ENCODE measurements at places on chromosomes 6 and 20. TPM values are rescaled to one million over a fixed set of nuclear protein-coding genes. Genes with fewer than 3 reads are reported as not detected.

- no peak for DNase-seq
These were observed 104.7 kb downstream of the PRDM13 start for GRCh38 chr6:99711302-99711701.

DNA sequence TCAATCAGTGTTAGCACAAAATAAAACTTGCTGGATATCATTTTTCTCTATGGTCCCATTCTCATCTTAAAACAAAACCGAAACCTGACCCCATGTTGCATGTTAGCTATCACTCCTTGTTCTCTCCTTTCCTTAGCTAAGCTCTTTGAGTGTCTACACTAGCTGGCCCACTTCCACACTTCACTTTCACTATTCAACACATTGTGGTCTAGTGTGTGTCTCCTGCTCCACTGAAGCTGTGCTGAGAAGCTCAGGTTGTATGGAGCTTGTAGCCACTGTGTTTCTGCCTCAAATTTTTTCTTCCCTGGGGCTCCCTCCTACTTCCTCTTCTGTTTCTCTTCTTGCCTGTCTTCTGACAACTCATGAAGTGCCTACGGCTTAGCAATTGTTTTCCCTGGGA, 223.0 kb downstream of the NKAIN2 start:
- no peak for DNase-seq

DNA sequence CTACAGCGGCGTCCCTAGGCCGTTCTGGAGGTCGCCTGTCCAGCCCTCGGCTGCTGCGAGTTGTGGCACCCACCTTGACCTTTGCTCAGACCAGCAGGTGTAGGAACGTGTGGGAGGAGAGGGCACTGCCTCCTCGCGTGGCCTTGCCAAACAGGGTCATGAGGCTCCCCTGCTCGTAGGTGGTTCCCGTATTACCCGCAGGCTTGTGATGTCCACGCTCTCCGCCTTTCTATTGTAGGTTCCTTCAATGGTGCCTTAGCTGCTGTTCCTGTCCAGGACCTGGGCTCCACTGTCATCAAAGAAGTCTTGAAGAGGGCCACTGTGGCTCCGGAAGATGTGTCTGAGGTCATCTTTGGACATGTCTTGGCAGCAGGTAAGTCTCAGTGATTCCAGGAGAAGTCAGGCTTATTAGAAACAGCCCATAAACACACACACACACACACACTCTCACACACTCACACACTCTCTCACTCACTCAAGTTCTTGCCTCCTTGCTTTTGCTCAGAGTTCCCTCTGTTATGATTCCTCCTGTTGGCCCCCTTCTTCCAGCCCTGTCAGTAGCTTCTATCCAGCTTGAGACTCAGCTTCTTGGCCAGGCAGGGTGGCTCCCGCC, 942 bp downstream of the ACAT2 start:
- no peak for DNase-seq

DNA sequence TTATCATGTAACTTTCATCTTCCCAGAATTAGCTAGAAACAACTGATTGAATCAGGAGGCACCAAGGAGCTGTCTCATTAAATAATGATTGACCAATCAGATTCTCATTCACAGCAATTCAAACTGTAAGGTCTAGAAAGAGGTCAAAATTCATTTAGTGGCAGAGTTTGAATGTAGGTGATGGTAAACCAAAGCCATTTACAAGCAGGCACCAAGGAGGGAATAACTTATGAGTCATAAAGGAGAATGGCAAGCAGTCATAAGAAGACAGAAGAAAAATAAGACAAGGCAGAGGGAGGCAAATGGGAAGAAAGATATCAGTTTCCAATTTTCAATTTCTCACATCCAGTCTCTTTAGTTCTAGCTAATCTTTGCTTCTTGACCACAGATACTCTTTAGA, 52.9 kb upstream of the DEFB112 start:
- DNase-seq, result no peak

DNA sequence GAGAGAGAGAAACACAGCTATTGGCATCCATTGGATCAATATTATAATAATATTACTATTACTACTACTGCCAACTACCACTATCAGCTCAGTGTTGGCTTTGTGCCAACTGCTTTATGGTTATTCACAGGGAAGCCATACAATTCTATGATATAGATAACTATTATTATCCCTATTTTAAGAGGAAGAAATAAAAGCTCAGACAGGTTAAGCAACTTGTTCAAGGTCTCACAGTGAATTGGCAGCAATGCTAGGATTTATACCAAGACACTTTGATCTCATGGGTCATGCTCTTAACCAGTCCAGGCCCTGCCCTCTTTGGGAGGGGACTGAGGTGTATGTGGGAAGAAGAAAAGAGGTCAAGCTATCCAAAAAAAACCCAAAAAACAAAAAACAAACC, 82.0 kb upstream of the TRAF3IP2 start:
- no peak for DNase-seq

DNA sequence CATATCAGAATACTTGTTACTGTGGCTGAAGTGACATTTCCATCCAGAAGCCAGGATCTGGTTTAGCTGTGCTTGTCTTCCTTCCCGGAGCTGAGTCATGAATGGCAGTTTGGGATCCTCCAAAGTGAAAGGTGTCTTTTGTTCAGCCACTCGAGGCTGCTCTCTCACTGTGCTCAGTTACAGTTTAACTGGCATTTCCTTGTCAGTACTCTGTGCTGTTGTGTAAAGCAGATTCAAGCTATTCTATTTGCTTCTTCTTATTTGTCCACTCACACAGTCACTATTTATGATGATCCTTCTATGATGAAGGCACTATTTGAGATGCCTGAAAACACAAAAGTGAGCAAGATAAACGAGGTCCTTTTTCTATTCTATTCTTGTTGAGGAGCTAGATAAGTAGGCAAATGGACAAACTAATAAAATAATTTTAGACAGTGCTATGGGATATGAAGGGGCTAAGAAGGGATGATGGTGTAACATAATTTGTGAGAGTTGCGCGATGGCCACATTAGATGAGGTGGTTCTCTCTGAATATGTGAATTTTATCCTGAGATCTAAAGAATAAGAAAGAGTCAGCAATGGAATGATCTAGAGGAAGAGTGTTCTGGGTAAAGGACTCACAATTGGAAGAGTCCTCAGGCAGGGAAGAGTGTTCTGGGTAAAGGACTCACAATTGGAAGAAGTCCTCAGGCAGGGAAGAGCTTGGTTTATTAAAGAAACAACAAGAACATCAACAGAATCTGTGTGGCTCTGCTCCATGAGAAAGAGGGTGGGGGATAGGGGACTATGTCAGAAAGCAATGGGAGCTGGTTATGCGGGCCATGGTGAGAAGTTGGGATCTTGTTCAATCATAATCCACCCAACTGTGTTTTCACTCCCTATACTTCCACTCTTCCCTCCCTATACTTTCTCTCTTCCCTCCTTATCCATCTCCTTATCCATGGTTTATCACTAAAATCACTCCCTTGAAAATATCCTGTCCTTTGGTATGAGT, 40.1 kb downstream of the CYP24A1 start:
- DNase-seq, result no peak

DNA sequence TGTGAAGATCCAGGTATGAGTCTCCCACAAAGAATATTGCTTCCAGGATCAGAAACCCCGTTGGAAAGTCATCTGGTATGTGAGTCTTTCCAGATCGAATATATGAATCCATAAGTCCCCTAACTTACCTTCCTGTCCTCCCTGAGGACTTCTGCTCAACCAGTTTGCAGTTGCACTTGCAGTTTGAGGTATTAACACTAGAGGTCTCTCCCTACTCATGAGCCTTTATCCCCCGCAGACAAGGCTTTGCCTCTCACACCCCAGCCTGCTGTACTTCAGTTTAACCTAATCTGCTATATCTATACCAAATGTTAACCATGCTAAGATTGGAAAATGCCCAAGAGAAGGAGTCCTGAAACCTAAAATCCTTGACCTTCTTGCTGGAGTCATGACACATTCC, 135.3 kb upstream of the DEFB112 start:
- DNase-seq, result no peak

- DNase-seq, result no peak
These were observed 7.4 kb upstream of the CD24 start for GRCh38 chr6:106981926-106982325.

DNA sequence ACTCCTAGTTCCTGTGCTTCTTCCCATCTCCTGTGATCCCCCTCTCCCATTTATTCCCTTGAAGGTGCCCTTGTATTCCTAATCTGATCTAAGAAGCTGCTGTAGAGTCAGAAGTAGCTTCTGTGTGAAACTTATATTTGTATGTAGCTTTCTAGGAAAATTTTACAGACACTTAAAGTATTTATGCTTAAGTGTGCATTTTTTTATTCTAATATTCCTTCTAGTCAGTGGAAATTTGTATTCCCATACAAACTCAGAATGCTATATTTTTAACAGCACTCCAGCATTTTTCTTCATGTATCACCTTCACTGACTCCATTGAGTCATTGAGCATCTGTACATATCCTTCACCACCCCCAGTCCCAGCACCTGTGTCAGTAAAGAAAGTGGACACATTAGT, 12.7 kb downstream of the ZKSCAN8 start:
- no peak for DNase-seq

GRCh38 chr6:149492798-149493343, 8.1 kb upstream of the ZC3H12D start:
- no peak for DNase-seq

GRCh38 chr6:55034752-55035151, 139.6 kb upstream of the HCRTR2 start:
- DNase-seq, result no peak

DNA sequence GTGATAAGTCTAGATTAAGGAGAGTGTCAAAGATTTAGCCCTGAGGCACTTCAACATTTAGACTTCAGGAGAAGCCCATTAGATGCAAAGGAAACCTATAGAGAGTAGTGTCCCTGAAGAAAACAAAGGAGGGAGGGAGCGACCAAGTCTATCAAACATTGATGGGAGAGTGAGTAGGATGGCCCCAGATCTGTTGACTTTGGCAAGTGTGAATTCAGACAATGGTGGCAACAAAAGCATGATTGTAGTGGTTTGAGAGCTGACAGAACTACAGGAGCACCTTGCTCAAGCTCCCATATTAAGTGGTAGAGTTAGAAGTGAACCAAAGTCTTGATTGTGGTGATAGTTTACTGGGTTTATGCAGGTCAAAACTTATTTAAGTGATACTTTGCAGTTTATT, 979 bp upstream of the ABCF1 start:
- DNase-seq, result no peak

CGA gene
- total RNA-seq, result not detected

HLA-DRB5 gene
- 9.3 TPM for total RNA-seq

RFX6 gene
- not detected for total RNA-seq

ID1 gene
- total RNA-seq, result 8.1 TPM

CFAP206 gene
- not detected for total RNA-seq
